ENCODE measurements at places on chromosomes 2 and 18.

- DNase-seq, result no peak
Observed at GRCh38 chr2:119730671-119731177, 29.0 kb upstream of the PTPN4 start.

- no peak for DNase-seq
Observed at GRCh38 chr2:239697399-239698164, 296.8 kb upstream of the HDAC4 start.

DNA sequence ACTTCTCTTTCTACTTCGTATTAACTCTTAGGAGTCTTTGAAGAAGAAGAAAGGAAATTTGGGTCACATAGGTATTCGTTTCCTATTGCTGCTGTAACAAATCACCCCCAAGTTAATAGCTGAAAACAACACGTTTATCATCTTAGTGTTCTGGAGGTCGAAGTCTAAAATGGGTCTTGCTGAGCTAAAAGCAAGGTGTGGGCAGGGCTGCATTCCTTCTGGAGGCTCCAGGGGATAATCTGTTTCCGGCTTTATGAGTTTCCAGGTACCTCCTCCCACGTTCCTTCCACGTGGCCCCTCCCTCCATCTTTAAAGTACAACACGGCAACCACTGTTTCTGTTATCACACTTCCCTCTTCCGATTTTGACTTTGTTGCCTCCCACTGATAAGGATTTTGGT, 233.5 kb upstream of the RBBP8 start:
- no peak for DNase-seq

GRCh38 chr2:169673921-169674320, 20.3 kb downstream of the CFAP210 start:
- DNase-seq, result no peak

- DNase-seq, result no peak
Observed at GRCh38 chr2:129957891-129958290, 21.6 kb upstream of the RAB6C start.

- no peak for DNase-seq
Observed at GRCh38 chr2:134212746-134213145, 41.1 kb upstream of the MGAT5 start.

DNA sequence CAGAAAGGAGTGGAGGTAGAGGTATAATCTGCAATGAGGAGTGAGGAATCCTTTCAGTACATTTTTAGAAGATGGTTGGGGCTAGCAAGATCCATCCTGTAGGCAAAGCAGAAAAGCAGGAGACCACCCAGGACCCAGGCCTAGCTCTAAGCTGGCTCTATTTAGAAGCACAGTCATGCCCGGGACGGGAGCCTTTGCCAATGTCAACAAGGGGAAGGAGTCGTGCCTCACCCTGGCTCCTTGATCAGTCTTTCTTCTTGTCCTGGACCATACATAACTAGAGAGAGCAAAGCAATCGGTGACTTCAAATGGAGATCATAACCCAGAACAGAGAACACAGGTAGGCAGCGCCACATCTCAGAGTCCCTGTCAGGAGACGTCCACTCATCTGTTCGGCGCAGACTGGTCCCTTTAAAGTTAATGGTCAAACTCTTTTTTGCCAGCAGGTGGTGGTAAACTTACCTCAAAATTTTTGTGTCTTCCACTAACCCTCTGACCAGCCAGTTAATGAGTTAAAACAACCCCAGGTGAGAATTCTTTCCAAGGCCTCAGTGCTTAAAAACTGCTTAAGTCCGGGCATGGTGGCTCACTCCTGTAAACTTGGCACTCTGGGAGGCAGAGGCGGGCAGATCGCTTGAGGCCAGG, 8.0 kb downstream of the MC5R start:
- DNase-seq, result no peak

GRCh38 chr2:238424313-238424700, 2.4 kb upstream of the ASB1 start:
- DNase-seq, result no peak

DNA sequence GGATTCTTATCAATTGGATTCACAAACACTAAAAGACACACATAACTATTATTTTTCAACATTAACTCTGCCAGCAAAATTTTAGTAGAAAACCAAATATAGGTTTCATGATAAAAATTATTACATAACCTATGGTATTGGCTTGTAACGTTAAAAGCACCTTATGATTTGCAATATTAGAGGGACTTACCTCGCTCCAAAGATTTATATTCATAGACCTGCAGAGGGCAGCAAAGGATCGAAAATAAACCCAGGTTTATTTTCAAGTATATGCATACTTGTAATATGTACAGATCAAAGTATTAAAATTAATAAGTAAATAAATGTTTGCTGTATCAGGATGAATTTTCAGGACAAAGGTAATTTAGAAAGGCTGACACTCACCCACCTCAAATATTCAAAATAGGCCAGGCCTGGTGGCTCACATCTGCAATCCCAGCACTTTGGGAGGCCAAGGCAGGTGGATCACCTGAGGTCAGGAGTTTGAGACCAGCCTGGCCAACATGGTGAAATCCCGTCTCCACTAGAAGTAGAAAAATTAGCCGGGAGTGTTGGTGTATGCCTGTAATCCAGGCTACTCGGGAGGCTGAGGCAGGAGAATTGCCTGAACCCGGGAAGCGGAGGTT, 45.3 kb downstream of the LRPPRC start:
- DNase-seq, result no peak

GRCh38 chr18:43648002-43648401, 370.7 kb upstream of the SYT4 start:
- DNase-seq, result no peak

GRCh38 chr2:24919037-24919505, 966 bp downstream of the ADCY3 start:
- peak; percentile 71 for DNase-seq

- DNase-seq, result no peak
Observed at GRCh38 chr18:22113144-22113844, 56.1 kb upstream of the GATA6 start.

DNA sequence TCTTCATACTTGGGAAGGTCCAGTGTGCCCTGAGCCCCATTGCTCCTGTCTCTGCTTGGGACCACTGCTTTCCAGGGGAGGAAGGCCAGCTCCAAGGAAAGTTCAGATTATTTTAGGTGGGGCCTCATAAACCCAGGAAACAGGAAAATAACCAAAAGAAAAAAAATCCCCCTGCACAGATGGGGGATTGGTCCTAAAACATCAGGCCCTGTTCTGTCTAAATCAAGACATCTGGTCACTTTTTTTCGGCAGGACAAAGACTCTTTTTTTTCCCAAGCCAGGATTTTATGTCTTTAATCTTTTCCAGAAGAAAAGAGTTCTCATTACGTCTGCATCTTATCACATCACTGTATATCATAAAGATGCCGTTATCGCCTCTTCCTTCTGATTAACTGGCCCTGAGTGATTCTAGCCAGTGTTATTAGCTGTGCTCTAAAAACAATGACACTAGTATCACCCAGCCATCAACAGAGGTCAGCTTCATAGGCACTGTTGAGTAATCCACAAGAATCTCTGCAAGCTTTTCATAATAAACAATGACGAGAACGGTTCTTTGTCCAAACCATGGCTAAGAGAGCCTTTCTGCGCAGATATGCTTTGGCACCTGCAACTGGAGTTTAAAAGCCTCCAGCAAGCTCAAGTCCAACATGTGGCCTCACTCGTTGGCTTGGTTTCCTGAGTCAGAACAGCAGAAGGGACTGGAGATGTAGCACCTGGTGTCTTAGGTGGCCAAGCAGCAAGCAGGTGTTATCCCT, 138.2 kb downstream of the VAPA start:
- DNase-seq, result no peak

GRCh38 chr2:62765619-62766376, 60.3 kb downstream of the EHBP1 start:
- DNase-seq, result no peak
